NCI-H1436 (cell line): ENCODE measurements at places on chromosomes 7 and 10.
A peak's percentile ranks its signal among the peaks of the same experiment; 100 is the strongest.

GRCh38 chr10:101080933-101081931 lies 19.4 kb downstream of the KAZALD1 start:
- DNase-seq: no peak

GRCh38 chr10:133040198-133040597 lies 47.5 kb upstream of the ADGRA1 start:
- no peak for DNase-seq

- DNase-seq: no peak
These were observed 2.2 kb downstream of the C10orf67 start for GRCh38 chr10:23342213-23342884.

DNA sequence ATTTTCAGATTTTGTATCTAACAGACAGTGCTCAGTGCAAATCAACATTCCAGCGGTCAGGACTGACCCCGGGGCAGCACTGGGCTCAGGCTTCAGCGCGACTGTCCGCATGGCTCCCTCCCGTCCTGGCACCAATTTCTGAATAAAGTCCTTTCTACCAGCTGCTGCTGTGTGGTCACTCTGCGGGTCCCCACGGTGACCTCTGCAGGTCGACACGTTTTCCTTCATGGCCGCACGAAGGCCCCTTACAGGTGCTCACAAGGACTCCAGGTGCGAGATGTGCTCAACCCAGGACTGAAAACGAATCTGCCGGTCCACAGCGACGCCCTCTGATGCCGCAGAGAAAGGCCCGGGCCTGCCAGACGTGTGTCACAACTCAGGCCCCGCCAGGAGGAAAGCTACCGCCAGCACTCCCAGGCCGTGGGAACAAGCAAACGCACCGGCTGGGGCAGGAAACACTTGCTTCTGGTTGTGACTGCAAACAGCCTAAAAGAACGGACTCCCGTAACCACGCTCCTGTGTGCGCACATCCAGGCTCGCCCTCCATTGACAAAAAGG lies 3.7 kb upstream of the UTF1 start:
- no peak for DNase-seq

GRCh38 chr10:46282842-46283574 lies 3.8 kb upstream of the ANTXRL start:
- no peak for DNase-seq

- no peak for DNase-seq
These were observed 28.3 kb upstream of the ELMO1 start for GRCh38 chr7:37476881-37477450.

GRCh38 chr10:79145174-79145483 lies 76.4 kb downstream of the ZMIZ1 start:
- DNase-seq: no peak

GRCh38 chr10:49679480-49679893 lies at the start of gene C10orf53:
C10orf53 (plus strand) TSS chr10:49679651; CDS start chr10:49679698, 47 bp downstream.
- peak; percentile 58 for DNase-seq
